ENCODE measurements at places on chromosomes 2 and 18.

GRCh38 chr2:143481237-143481623, 352.0 kb downstream of the ARHGAP15 start:
- no peak for DNase-seq

DNA sequence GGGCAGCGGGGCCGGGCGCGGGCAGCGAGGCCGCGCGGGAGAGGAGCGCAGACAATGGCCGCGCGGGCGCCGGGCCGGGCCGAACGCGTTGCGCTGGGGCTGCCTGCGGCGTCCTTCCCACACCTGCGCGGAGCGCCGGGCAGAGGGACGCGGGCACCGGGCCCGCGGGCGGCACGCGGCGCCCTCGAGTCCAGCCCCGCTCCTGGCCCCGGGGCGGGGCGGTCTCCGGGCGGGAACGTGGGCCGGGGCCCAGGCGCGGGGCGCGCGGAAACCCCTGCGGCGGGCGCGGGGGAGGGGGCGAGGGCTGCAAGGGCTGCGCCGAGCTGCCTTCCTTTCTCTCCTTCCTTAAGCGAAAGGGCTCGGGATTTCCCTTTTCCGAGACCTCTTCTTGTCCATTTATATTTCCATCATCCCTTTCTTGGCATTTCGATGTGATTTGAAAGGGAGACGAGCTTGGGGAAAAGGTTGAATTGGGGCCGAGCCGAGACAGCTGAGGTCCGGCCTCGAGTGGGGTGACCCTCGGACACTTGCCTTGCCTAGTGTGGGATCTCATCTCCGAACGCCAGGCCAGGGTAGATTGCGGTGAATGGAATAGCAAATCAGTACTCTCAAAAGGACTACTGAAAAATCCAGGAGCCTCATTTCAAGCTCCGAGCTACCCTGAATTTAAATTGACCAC, 676 bp downstream of the KLHL23 start:
- peak; percentile 12 for DNase-seq

DNA sequence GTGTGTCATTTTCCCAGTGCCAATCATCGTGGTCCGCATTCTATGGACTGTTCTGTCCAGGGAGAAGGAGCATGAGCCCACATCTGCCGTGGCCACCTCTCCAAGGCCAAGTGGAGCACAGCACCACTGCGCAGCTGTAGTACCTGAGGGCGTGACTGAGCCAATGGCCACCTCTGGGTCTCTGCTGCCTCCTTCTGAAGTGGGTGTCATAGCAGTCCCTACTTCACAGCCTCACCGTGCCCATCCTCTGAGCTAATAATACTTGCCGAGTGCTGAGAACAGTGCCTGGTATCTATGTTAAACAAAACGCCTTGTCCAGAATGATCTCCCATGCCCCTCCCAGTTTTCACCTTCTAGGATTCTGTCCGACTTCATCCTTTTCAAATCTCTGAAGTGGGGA, 256.1 kb downstream of the PRKCE start:
- no peak for DNase-seq

GRCh38 chr2:196677404-196677803, 37.9 kb downstream of the CCDC150 start:
- DNase-seq = no peak

GRCh38 chr2:100004348-100004884, 138.0 kb downstream of the AFF3 start:
- DNase-seq = no peak

- peak; percentile 32 for DNase-seq
Observed at GRCh38 chr18:11689669-11690565, 853 bp downstream of the GNAL start.

DNA sequence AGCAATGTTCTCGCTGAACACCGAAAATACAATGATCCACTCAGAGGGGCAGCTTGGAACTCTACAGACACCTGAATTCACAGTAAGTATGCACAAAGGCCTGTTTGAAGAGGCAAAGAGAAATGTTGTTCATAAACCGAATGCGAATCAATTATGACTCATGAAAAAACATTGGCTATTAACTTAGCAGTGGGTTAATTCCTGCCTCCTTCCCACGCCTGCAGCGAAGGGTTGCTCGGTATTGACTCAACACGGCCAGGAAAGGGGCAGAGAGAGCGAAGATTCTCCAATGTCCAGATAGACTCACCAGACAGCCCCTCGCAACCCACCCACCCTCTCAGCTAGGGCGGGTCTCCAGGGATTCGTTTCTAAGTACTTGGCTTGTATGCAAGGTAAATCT, 9.4 kb downstream of the CRACDL start:
- no peak for DNase-seq

- DNase-seq = no peak
Observed at GRCh38 chr2:137369106-137369505, 595.2 kb upstream of the HNMT start.

GRCh38 chr2:71613403-71613952, 160.1 kb downstream of the DYSF start:
- DNase-seq = no peak

DNA sequence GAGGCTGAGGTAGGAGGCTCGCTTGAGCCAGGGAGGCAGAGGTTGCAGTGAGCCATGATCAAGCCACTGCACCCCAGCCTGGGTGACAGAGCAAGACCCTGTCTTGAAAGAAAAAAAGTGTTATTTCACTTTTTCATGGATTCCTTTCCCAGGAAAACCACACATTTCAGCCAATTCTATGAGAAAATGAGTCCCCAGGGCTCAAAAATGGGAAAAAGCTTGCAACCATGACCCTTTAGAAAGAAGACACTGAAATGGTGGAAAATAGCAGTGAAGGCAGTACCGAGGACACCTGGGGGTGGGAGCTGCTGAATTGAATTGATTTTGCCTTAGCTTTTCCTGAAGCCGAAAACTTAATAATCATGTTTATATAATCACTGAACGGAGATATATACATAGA, 284.2 kb upstream of the HDAC4 start:
- no peak for DNase-seq

GRCh38 chr2:33420726-33421125, 55.7 kb upstream of the RASGRP3 start:
- no peak for DNase-seq

GRCh38 chr2:149410701-149411484, 80.5 kb downstream of the LYPD6 start:
- DNase-seq = peak; percentile 35

DNA sequence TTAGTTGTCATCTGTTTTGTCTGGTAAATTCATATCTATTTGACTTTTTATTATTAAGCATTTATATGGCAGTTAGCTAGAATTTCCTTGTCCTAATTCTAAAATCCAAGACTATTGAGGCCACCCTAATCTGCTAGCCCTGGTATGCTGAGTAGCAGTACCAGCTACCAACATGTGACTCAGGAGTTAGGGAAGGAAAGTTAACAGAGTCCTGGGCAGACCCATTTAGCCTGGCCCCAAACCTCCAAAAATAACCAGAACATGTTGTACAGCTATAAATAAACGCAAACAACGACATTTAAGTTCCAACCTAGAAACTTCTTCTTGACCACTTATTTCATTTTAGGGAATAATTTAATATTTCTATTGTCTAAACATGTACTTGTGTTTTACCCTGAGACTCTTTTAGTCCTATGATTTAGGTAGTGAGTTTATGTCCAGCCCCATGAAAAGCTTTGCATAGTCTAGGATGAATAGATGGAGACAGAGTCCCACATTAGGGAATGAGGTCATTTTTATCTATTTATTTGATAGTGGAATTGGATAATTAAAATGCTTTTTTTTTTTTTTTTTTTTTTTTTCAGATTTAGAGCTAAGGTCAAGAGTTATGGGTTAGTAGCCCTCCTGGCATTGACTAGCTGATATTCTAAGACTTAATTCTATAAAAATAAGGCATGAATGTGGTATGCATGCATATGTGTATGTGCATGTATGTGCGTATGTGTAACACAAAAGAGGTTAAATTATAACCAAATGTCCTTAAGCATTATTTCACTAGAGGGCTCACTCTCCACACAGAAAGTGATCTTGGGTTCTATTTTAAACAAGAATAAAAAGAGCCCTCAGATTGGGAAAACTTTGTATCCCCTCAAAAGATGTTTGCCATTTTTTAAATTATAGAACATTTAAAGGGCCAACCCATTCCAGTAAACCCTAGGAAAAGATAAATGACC, 160.1 kb upstream of the MAPRE2 start:
- DNase-seq = peak; percentile 39

DNA sequence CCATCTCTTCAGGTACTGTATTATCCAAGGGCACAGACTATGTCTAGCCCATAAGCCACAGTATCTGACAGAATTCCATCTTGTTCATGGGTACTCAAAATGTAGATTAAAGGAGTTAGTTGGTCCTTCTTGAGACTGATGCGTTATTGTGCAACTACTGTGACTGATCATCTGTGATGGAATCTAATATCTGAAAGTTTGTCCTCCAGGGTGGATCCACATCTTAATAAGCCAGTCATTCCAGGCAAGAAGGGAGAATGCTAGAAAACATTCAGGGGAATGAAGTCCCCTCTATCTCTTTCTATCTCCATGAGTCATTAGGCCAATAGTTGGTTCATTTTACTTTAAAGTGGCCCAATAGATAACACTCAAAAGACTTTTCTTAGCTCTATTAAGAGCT, 252.6 kb downstream of the EXOC6B start:
- DNase-seq = no peak

- DNase-seq = no peak
Observed at GRCh38 chr2:72619626-72620025, 206.2 kb downstream of the EXOC6B start.

DNA sequence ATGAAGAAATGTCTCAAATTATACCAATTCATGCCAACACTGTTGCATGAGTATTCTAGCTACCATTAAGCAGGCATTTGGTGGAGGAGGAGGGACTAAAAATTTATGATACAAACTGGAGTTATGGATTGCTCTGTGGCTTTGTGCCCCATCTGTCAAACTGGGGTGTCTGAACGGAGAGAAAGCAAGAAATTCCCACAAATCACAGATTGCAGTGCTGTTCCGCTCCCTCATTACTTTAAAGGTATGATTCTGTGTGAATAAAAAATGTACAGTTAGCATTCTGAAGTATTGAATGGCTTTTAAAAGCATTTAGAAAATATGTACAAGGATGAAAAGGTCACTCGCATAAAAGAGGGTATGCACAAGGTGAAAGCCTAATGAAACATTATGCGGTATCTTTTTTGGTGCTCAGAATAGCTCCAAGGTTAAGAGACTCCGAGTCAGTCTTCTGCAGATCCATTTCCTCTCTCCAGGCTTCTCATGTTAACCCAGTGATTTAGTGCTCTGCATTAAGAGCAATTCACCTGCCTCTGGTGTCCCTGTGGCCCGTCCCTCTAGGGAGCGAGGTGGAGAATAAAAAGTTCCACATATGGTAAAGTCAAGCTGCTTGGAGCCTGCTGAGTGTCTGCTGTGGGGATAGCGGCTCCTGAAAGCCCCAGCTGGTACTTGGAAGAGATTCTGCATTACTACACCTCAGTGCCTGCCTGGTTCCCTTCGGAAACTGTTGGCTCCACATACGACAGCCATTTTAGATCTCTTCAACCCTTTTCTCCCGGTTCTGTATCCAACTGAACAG, 184.2 kb downstream of the ZNF521 start:
- DNase-seq = no peak

GRCh38 chr18:79515944-79516351, 120.2 kb downstream of the NFATC1 start:
- DNase-seq = no peak

DNA sequence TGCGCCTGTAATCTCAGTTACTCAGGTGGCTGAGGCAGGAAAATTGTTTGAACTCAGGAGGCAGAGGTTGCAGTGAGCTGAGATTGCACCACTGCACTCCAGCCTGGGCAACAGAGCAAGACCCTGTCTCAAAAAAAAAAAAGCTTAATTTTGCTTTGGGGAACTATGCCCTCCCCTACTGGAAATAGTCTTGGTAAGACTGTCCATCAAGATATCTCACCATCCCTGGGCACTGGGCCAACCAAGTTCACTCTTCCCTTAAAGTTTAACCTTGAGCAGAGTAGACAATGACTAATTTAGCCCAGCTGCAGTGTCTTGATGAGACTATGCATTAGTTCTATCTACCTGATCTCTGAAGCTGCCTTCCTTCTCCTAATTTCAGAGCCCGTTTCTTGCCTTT, 44.7 kb downstream of the ASXL2 start:
- DNase-seq = no peak

GRCh38 chr2:121855510-121855909, 100.1 kb downstream of the TSN start:
- peak; percentile 30 for DNase-seq

DNA sequence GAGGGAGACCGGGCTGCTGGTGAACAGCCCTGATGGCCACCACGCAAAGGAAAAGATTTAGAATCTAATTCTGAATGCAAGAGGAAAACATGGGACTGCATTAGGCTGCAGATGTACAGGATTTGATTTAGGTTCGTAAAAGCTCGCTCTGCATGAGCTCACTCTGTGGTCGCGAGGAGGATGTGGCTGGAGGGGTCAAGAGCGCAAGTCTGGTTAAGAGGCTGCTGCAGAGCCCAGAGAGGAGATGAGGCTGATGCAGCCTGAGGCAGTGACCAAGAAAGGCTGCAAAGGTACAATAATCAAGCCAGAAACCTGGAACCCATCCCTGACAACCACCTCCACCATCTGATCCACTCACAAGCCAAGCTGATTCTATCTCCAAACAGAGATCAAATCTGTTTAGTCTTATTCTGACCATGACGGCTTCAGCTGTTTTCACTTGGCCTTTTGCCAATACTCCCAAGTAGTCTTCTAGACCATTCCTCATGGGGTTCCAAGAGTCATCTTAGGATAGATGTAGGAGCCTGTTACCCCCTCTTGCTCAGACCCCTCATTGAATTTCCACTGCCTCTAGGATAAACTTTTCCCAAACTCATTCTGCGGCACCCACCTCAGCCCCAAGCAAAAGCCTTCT, 58.9 kb upstream of the ARL4C start:
- DNase-seq = no peak

DNA sequence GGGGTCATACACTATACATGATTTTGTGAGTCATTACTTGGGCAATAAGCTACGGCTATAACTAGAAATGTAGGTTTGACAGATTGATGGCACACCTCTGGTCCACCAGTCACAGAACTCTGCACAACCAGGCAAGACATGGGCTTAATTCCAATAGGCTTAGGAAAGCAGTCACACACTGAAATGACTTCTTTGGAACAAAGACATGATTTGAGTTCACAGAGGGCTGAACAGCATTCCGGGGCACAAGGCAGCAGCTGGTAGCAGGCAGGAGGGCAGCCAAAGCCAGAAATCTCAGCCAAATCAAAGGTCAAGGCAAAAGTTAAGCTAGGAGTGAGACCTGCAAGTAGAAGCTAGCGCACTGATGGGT, 27.4 kb downstream of the FABP1 start:
- no peak for DNase-seq

- no peak for DNase-seq
Observed at GRCh38 chr2:70632388-70632787, 78.8 kb upstream of the TGFA start.

DNA sequence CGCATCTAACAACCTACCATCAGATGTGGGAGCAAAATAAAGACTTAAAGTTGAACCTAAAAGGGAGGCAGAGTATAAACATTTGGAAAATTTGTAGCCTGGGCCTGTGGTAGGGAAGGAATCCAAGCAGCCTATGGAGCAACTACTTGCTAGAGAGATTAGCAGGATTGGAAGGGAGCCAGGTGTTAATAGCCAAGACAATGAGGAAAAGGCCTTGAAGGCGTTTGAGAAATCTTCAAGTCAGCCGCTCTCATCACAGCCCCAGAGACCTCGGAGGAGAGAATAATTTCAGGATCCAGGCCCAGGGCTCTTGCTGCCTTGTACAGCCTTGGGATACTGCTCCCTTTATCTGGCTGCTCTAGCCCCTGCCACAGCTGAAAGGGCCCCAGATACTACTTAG, 219.7 kb downstream of the THSD7B start:
- DNase-seq = no peak

- DNase-seq = no peak
Observed at GRCh38 chr2:3202926-3203325, 174.7 kb downstream of the EIPR1 start.
